ENCODE measurements at places on chromosomes 2 and 18. TPM values are rescaled to one million over a fixed set of nuclear protein-coding genes. Genes with fewer than 3 reads are reported as not detected.

DNA sequence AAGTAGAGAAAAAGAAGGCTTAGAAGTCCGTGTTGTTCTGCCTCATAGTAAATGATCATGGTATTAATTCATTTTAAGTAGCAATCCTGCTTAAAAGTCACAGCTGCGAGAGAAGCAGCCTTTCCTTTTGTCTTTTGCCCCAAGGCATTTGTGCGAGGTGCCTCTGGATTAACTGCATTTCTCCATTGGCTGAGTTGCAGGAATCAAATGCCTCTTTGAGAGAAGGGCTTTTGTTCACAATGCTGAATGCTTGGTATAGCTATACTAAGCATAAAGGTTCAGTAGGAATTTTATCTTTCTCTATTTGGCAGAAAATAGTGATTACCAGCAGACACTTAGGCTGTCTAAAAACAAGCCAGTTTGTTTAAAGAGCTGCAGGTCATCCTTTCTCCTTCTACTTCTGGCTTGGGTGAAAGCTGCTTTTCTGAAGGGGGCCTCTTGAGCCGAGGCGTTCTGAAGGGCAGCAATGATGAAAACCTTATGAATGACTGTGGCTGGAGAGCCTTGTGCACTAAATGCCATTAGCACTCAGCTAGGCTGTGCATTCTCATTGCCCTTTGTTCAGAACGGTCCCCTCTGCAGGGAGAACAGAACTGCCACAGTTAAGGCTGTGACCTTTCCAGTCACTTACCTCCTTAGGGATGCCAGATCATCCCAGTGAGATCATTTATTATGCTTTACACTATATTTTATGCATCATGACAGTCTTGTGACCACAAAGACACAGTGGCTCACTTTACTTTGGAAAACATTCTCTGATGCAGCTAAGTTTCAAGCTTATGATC is 68.8 kb upstream of the TMEM87B start:
- DNase-seq = no peak

GRCh38 chr2:158766524-158766923 is 28.6 kb upstream of the DAPL1 start:
- no peak for DNase-seq

CCDC141 gene
- 2.6 TPM for total RNA-seq

C2orf80 gene
- not detected for total RNA-seq

SULT1C3 gene
- not detected for total RNA-seq

- DNase-seq = no peak
Observed at GRCh38 chr18:23166891-23167541, 31.7 kb downstream of the CABLES1 start.

- DNase-seq = peak; percentile 76
Observed at GRCh38 chr2:219029829-219030165, 11.5 kb downstream of the CFAP65 start.

GRCh38 chr2:38666556-38666910 is 619 bp downstream of the GALM start:
- DNase-seq = peak; percentile 33

DNA sequence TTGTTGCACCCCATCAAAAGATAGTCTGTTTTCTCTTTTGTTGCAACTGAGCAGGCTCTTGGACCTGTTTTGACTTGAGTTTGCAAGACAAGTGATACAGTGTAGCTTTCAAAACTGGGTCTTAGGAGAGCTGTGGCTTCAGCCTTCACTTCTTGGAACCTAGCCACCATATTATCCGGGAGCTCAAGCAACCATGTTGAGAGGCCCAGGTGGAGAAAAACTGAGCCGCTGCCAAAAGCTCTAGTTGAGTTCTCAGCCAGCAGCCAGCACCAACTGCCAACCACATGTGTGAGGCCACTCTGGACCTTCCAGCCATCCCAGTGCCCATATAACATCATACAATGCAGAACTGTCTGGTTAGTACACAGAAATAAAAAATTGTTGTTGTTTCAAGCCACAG is 5.4 kb downstream of the CACNB4 start:
- no peak for DNase-seq

DNA sequence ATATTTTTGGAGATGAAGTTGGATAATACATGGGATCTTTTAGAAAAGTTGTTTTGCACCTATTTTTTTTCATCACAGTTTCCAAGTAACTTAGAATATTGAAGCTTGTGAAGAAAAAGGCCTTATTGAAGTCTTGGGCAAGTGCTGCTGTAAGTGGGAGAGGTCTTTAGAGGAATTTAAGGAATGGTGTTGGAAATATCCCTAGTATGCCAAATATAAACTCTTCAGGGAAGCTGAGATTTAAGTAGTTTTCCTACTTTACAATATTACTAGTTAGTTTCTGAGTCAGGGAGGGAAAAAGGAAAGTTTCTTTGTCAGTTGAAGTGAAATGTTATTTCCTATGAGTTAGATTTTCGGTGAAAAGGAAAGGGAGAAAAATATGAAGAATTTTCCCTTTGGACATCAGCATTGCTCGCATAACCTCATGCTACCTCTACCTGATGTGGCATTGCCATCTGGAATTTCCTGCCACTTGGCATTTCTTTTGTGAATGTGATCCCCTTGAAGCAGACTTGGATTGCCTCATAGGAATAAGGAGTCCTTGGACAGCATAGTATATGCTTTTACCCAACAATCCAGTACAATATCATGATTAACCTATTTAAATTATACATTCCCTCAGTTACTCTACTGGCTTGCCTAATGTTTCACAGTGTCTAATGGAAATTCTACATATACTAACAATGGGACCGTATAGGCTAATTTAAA is 12.1 kb downstream of the PLEKHH2 start:
- no peak for DNase-seq

DNA sequence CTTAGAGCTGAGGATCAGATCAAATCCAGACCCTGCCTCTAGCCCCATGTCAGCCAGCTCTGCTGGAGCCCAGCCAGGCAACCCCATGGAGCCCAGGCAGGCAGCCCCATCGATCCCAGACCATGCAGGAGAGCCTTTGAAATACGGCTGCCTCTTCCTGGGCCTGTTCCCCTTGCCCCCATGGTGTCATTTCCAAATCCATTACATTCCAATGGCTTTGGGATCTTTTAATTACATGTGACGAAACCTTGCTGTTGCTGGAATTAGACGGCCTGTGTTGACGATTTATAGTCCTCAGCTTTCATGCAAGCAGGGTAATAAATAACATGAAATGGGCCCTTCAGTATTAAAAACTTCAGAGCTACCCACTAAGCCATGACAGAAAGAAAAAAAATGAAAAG is 75.8 kb upstream of the SLC14A2 start:
- DNase-seq = no peak

MSTN gene
- total RNA-seq = not detected

L3MBTL4 gene
- total RNA-seq = 0.20 TPM

Measured in activated CD4-positive, alpha-beta memory T cell treated with anti-CD3 and anti-CD28 coated beads, Interleukin-2, amount 10 ng/mL, durations not matched to agents 7 days and 5 days (primary cell).